Stomach (tissue), 19 donors: ENCODE measurements at places on chromosomes 7 and 10. TPM values are rescaled to one million over a fixed set of nuclear protein-coding genes. Genes with fewer than 3 reads are reported as not detected.
A peak's percentile ranks its signal among the peaks of the same experiment; 100 is the strongest.

Gene WASHC2C
- total RNA-seq: 73.9 TPM

- DNase-seq: no peak
Observed at GRCh38 chr7:70635633-70636032, 496.3 kb upstream of the GALNT17 start.

- DNase-seq: peak; percentile 56
Observed at GRCh38 chr10:50807851-50808776, 68.4 kb downstream of the ASAH2B start.

GRCh38 chr7:112271162-112271561, 64.7 kb downstream of the ZNF277 start:
- no peak for DNase-seq

- DNase-seq: no peak
Observed at GRCh38 chr7:29297194-29297890, 102.8 kb downstream of the CHN2 start.

DNA sequence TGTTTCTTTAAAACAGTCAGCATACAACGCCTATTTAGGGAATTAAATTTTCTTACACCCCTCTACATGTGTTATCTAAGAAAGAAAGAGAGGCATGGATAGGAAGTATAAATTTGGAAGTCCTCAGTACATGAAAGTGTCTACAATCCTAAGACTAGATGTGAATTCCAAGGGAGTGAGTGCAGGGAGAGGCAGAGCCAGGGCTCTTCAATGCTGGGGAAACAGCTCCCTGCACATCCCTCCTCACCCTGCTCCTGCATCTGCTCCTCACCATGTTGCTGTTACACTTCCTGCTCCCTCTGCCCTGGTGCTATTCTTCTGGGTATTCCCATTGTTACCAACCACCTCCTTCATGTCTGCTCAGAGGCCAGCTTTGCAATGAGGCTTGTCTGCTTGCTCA, 229.1 kb upstream of the AKR1E2 start:
- no peak for DNase-seq

Gene JAZF1
- total RNA-seq: 13.8 TPM

Gene CCAR1
- total RNA-seq: 143 TPM

GRCh38 chr7:135745703-135746312, 2.8 kb downstream of the FAM180A start:
- peak; percentile 41 for DNase-seq

DNA sequence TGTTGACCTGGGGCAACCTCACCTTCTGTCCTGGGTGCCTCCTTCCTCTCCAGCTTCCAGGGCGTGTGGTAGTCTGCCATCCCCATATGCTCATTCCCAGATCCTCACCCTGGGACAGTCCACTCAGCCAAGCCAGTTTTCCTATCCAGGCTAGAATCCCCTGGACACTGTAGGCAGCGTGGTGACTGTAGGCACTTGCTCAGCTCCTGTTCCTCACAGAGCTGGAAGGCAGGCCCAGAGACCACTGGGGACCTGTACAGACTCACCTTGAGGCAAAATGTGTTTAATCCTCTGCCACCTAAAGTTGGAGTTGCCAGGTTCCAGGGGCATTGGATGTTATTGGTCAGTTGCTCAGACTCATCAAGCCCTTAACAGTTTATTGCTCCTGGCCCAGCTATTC, 2.4 kb upstream of the GRID1 start:
- DNase-seq: no peak

GRCh38 chr7:34991938-34992840, 45.1 kb downstream of the DPY19L1 start:
- no peak for DNase-seq

GRCh38 chr7:81791568-81792518, 22.0 kb upstream of the HGF start:
- DNase-seq: no peak

DNA sequence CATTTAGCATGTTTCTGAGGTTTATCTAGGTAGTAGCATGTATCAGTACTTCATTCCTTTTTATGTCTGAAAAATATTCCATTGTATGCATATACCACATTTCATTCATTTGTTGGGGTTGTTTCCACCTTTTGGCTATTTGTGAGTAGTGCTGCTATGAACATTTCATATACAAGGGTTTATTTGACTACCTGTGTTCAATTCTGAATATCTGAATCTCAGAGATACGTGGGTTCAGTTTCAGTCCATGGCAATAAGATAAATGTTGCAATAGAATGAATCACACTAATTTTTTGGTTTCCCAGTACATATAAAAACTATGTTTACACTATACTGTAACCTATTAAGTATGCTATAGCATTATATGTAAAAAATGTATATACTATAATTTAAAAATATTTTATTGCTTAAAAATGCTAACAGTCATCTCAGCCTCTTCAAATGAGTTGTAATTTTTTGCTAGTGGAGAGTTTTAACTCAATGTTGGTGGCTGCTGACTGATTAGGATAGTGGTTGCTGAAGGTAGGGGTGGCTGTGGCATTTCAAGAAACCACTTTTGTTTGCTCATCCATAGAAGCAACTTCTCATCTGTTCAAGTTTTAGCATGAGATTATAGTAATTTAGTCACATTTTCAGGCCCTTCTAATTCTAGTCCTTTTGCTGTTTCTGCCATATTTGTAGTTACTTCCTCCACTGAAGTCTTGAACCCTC, 13.9 kb downstream of the PLEKHA1 start:
- DNase-seq: no peak

GRCh38 chr7:82029236-82029913, 259.5 kb upstream of the HGF start:
- no peak for DNase-seq

Gene ERVW-1
- total RNA-seq: not detected

Gene CLCN1
- total RNA-seq: not detected

GRCh38 chr10:52359441-52359840, 45.4 kb downstream of the DKK1 start:
- DNase-seq: no peak

DNA sequence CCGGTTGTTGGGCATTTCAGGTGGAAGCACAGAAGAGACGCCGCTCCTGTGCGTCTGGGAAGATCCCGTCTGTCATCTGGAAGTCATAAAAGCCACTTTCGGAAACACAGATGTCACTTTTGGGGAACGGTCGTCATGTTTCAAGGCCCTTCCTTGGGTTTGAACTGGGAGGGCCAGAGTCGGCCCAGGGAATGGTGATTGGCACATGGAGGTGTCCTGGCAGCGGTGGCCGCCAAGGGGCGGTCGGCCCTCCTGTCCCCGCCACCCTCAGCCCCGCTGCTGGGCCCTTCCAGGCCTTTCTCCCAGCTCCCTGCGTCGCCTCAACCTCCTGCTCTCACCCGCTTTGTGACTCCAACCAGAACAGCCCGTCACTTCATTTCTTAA, 115.2 kb upstream of the SFMBT2 start:
- DNase-seq: no peak

DNA sequence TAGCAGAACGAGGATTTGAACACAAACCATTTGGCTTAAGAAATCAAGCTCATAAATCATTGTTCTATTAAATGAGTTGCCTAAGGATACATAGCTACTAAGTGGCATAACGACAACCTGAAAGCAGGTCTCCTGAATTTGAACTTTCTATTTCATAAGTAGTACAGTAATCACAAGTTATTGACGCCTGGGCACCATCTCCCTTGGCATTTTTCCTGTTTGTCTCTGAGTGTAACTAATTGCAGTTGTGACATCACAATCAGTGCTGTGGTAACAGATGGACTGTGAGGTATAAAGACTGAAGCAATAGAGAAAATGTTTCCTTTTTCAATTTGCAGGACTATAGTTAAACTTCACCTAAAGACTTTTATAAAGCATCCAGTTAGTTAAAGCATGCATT, 6.4 kb upstream of the CSTF2T start:
- DNase-seq: no peak

DNA sequence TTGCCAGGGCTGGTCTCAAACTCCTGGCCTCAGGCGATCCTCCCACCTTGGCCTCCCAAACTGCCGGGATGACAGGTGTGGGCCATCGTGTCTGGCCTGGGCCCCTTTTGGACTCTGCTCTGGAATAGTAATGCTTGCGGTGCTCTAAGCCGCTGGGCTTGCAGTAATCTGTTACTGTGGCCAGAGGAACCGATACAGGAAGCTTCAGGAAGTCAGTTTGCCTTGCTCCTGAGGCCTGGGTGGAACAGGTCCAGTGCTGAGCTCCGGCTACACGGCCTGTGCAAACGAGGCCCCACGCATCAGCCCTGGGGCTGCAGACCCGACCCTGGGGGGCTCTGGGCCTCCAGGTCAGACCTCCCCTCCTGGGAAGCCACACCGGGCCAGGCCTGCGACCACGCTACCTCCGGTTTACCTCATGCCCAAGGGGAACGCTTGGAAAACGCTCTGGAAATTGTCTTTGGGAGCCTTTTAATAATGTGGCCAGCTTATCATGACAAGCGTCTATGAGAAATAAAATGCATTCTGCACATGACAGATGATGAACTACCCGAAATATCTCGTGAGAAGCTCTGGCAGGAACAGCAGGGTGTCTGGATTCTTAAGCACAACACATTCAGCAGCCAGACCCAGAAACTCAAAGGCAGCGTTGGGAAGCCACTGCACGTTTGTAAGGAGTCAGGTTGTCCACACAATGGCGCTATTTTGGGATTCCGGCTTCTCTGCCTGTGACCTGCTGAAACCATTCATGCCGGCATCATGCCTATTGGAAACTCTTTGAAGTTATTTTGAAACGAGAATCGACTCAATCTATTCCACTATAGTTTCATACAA, 10.1 kb upstream of the ADAP1 start:
- DNase-seq: no peak

Gene MASTL
- total RNA-seq: 8.5 TPM

DNA sequence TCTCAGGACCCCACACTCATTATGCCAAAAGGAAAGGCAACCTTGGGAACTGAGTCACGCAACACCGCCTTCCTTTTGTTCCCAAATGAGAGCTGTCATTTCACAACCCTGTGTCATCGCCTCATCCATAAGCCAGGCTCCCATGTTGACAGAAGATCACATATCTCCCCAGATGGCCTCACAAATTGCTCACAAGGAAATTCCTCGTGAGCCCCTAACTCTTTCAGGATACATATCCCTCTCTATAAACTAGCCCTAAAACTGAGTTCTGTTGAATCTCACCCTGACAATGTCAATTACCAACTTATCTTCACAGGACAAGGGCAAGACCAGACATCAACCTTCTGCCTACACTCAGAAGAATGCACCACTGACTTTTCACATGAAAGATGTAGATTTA, 22.6 kb downstream of the CCDC3 start:
- DNase-seq: no peak

Gene AKR1B15
- not detected for total RNA-seq

- DNase-seq: no peak
Observed at GRCh38 chr7:33750177-33750576, 155.2 kb upstream of the BMPER start.

Gene CDNF
- total RNA-seq: 4.2 TPM

- no peak for DNase-seq
Observed at GRCh38 chr10:124345521-124345920, 73.2 kb downstream of the OAT start.

Gene BLOC1S2
- total RNA-seq: 33.4 TPM

GRCh38 chr10:26890956-26891355, 30.2 kb upstream of the ABI1 start:
- peak; percentile 45 for DNase-seq

Gene SLC26A5
- total RNA-seq: not detected
